ENCODE measurements at places on chromosomes 7 and 10.

GRCh38 chr10:32341596-32341995, 5.4 kb downstream of the EPC1 start:
- no peak for DNase-seq

GRCh38 chr7:3092468-3092867, 48.8 kb upstream of the CARD11 start:
- DNase-seq, result peak; percentile 56

DNA sequence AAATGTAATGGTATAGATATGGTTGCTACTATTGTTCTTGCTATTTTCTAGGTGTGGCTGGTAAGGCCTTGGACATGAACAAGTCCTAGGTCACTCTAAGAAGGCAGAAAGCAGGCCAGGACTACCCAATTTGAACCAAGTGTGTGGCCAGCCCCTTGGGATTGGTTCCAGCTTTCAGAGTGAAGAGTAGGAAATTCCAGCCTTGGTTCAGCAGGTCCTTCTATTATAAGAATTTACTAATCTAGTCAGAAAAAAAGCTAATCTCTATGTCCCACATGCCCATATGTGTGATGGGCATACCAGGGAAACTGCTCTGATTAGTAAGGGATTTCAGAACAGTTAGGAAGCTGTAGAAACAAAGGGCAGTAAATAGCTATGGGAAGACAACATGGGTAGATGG, 7.8 kb upstream of the TARP start:
- no peak for DNase-seq

- DNase-seq, result no peak
These were observed 50.2 kb downstream of the ARHGAP22 start for GRCh38 chr10:48554656-48555055.

DNA sequence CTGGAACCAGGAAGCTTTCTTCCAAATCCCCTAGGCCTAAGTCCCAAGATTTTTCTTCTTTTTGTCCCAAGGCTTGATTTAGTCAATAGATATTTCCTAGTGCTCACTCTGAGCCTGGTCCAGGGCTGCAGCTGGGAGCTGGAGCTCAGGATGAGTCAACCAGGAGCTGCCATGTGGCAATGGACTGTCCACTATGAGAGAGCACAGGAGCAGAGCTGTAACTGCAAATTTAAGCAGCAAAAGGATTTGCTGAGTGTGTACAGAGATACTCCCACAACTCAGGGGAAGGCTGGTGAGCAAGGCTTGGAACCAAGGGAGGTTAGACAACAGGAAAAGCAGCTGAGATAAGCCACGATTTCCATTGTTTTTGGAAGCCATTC, 92.1 kb upstream of the CXCL12 start:
- DNase-seq, result no peak

DNA sequence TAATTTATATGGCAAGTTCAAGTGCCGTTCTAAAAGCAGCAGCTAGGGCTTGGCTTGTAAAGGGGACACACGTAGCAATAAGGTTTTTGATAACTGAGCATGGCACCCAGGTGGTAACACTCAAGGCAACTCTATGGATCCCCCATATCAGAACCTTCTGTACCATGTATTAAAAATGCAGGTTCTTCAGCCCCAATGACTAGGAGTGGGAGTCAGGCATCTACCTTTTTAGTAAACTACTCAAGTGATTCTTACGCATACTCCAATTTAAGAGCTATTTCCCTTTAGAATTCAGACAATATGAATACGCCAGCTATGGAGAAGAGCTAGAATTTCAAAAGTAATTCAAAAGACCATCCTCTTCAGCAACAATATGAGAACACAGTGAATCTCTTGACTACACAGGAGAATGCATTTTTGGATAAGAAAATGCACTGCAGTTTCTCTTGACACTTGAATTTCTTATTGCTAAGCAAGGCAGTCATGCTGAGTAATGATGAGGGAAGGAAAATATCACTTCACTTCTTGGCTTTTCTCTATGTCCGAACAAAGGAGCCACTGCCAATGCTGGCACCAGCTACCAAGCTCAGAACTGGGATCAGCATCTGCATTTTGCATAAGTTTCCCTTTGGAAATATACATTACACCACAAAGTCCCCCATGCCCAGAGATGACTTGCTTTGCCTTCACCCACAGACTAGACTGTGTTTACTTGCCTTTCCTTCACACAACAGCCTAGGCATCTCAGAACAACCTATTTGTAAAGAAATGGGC, 53.5 kb downstream of the ABLIM1 start:
- DNase-seq, result no peak

- DNase-seq, result no peak
These were observed 74.6 kb downstream of the CACUL1 start for GRCh38 chr10:118680197-118680596.

- no peak for DNase-seq
These were observed 1024.9 kb downstream of the REEP3 start for GRCh38 chr10:64546073-64546472.

DNA sequence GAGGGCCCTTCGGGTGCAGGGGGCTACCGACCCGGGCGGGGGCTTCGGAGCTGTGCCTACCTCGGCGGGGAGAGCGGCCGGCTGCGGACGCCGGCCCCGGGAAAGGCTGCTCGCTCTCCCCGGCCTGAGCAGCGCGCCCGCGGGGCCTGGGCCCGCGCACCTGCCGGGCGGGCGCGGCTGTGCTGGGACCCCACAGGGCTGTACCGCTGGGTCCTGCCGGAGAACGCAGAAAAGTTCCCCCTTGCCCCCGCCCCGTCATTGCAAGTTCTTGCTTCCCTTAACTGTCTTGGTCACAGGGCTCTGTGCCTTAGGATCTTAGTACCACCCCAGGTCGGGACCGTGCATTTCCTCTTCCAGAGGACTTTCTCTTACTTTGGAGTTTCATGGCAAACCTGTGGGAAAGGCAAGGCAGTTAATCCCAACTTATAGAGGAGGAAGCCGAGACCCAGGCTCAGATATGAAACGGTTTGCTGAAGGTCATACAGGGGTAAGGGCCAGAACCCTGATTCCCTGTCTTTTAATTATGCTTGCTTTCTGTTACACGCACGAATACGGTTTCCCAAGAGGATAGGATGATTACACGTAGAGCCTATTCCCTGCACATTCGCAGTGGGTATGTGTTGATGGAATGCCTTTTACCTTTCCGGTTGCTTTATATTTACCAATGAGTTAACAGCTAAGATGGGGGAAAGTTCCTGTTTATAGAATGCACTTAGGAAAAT, 652 bp downstream of the PCGF5 start:
- DNase-seq, result peak; percentile 12

DNA sequence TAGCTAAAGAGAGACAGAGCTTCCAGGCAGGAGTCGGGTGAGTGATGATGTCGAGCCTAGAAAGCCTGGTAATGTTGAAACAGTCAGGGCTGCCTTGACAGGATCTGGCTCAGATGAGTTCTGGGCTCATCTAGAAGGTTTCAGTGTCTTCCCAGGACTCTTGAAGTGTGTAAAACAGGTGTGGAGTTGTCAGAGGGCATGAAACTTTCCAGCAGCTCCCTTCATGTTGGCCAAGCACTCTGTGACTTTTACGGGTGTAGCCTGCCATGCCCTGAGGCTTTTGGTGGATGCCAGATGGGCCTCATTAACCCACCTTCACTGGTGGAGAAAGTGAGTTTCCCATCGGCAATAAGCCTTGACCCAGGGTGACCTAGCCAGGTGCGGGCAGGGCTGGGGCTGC, 66.4 kb upstream of the PDCD4 start:
- no peak for DNase-seq

DNA sequence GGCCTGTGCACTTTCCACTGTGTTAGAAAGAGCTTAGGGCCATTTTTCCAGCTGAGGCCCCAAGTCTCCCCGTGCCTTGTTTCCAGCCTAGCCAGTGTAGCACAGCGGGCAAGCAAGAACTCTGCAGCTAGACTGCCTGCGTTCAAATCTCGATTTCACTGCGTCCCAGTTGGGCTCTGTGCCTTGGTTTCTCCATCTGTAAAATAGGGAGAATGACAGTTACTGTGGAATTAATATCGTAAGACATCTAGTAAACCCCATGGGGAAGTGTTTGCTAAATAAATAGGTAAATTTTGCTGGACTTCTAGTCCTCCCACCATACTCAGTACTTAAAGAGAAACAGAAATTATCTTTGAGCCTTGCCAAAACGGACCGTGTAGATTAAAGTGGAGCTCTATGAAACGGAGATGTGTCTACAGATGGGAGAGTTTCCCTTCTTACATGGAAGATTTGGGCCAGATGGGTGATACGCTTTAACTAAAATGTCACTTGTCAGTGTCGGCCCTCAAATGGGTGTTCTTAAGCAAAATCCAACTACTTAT, 3.5 kb upstream of the HKDC1 start:
- DNase-seq, result no peak

GRCh38 chr7:20665096-20665495, 49.6 kb downstream of the ABCB5 start:
- no peak for DNase-seq

GRCh38 chr10:30463944-30464451, 30.0 kb downstream of the MAP3K8 start:
- DNase-seq, result no peak

DNA sequence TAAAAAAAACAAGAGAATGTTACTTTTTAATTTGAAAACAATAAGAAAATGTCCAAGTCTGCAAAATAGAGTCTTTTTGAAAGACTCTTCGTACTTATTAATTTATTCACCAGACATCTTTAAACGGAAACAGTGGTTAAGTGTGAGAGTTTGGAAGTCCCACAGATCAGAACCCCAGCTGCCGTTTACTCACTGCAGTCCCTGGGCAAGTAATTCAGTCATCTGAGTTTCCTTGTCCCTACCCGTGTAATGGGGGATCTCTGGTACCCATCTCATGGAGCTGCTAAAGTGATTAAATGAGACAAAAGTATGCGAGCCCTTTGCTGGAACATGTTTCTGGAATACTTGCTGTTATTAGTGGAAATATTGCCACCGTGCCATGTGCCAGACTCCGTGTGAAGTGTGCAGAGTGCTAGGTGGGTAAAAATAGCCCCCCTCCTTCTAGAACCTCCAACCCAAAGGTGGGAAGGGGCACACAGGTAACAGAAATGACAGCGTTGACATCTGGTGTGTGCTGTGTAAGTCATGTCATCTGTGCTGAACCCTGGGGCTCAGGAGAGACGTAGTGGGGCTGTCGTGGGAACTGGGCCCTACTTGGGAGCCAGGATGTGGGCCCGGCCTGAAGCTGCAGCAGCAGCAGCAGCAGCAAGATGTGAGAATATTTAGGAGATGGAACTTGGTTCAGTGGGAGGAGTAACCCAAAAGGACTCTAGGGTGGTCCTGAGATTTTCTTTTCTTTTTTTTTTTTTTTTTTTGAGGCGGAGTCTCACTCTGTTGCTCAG, 140.5 kb downstream of the CUX1 start:
- DNase-seq, result no peak

GRCh38 chr10:79057481-79058275, 11.1 kb upstream of the ZMIZ1 start:
- no peak for DNase-seq

DNA sequence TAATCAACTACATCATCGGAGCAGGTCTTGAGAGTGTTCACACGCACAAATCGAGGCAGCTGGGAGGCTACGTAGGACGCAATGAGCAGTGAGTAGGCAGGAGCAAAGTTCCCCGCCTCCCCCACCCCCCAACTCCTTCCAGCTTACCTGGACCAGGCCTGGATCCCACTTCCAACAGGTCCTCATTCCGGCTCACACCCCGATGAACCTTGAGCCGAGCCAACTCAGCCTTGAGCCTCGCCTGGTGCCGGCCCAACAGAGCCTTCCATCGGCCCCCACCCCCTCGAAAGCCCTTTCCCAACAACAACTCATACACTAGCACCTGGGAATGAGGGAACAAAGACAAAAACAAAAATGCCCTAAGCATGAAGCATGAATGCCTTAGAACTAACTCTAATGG, 1.2 kb downstream of the NSUN5 start:
- no peak for DNase-seq

DNA sequence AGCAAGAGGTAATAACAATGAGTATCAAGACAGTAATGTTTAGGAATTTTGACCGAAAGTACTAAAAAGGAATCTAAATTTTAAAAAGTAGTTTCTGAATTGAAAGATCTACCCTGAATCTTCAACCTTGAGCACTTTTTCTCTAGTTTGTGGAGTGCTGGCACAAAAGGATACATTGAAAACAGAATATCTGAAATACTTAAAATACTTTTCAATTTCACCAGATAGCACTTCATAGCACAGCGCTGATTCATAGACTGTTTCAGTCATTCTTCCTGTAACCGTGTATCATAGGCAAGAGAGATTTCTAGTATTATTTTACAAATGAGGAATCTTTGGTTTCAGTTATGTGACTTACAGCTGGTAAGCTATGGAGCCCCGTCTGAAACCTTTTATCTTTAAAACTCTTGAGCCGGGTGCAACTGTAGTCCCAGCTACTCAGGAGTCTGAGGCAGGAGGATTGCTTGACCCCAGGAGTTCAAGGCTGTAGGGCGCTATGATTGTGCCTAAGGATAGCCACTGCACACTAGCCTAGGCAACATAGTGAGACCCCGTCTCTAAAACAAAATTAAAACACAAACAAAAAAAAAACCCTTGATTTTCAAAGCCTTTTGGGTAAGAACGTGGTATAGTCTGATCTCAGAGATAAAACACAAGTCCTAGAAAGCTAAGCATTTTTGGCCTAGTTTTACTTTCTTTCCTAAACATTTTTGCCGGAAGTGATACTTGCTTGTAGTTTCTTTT, 35.1 kb downstream of the FHIP2A start:
- DNase-seq, result no peak

GRCh38 chr7:56099653-56100052, 6.6 kb downstream of the CHCHD2 start:
- DNase-seq, result no peak

DNA sequence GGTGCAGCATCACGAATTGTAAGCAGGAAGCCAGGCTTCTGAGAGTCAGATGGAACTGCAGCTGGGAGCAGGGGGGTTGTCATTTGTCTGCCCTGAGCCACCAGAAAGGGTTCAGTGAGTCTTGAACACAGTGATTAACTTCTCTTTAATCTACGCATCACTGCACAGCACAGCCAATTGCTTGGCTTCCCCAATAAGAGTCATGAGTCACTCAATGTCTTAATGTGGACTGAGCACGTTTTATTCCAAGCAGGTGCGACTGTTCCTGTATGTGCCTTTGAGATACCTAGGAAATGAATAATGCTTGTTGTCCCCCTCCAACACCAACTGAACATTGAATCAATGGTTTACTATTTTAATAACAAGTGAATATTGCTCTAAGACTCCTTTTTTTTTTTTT, 26.0 kb upstream of the PLEKHA1 start:
- no peak for DNase-seq

- DNase-seq, result no peak
These were observed 39.2 kb upstream of the JCAD start for GRCh38 chr10:30098629-30099028.

- no peak for DNase-seq
These were observed 8.4 kb upstream of the LFNG start for GRCh38 chr7:2510909-2511768.

- DNase-seq, result no peak
These were observed 118.2 kb downstream of the HBP1 start for GRCh38 chr7:107286751-107287621.

GRCh38 chr7:107119376-107120105, 49.3 kb upstream of the HBP1 start:
- DNase-seq, result no peak
